ENCODE measurements at places on chromosomes 1 and 21.

DNA sequence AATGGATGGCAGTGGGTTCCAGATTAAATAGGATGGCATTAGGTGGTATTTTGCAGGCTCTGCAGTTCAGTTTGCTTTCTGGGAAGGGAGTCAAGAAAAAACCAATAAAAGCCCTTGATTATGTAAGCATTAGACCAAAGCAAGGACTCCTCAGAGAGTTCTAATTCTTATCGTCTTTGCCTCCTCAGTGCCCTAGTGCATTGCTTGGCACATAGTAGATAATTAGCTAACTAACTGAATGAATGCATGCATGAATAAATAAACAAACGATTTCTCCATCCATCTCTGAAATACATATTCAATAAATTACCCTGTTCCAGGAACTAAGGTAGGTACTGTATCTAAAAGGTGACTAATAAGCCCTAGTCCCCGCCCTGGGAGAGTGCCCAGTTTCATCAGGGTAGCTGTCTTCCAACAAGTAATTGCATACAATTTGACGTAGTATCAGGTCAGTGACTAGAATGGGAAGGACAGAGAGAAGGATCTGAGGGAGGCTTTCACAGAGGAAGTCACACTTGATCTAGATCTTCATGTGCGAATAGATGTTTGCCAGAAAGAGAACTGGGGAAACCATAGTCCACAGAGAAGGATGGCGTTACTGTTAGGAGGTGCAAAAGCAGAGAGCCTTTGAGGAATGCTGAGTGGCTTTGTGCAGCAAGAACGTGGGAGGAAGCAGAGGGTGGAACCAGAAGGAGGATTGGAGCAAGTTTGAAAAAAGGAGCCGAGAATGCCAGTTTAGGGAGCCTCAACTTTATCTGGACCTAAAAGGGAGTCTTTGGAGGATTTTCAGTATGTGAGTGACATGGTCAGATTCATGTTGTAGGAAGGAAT, 111.4 kb downstream of the TBX19 start:
- no peak for DNase-seq

DNA sequence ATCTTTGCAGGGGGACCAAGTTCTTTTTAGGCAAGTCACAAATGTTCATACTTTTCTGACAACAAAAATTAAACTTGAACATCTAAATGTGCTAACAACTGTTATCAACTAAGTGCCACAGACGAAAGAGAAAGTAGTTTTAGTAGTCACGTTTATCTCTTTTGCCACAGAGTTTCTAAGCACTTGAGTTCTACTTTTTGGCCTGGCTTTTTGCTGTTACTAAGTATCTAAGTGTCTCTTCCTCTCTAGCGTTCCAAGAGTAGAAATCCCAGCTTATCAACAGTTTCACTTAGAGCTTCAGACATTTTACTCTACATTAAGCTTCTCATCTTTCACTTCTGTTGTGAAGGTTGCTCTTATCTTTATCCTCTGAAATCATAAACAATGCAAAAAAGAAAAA, 34.2 kb downstream of the GATAD2B start:
- DNase-seq = no peak

DNA sequence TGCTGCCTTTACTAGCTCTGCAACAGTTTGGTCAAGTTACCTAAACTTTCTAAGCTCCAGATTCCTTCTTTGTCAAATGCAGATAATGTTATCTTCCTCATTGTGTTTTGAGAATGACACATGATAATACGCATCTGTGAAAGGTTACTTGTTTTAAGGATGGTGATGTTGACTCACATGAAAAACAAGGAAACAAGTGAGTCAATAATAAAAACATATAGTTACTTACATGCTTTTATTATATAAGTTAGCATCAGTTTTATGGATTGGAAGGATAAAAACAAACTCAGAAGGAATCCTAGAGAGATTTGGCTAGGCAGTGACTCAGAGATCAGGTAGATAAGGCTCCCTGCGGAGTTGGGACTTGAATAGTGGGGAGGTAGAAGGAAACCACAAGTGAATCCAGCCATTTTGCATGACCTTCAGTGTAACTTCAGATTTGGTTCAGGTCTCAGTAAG, 144.6 kb downstream of the LMO4 start:
- no peak for DNase-seq

GRCh38 chr1:181152892-181153633, 64.6 kb downstream of the IER5 start:
- DNase-seq = no peak

Data from activated CD4-positive, alpha-beta memory T cell treated with anti-CD3 and anti-CD28 coated beads, Interleukin-2, amount 10 ng/mL, durations not matched to agents 7 days and 5 days (primary cell).